ENCODE measurements at places on chromosomes 5 and 9.

GRCh38 chr5:8601831-8602354, 732.9 kb downstream of the MTRR start:
- H3K27ac ChIP-seq, result no peak overlapping the region
- H3K36me3 ChIP-seq, result no peaks in the 10 kb centered on the region
- no peaks in the 10 kb centered on the region for H3K27me3 ChIP-seq
- peaks cover 4% of the 10 kb centered on the region for H3K4me1 ChIP-seq
- H3K4me3 ChIP-seq, result no peak overlapping the region

DNA sequence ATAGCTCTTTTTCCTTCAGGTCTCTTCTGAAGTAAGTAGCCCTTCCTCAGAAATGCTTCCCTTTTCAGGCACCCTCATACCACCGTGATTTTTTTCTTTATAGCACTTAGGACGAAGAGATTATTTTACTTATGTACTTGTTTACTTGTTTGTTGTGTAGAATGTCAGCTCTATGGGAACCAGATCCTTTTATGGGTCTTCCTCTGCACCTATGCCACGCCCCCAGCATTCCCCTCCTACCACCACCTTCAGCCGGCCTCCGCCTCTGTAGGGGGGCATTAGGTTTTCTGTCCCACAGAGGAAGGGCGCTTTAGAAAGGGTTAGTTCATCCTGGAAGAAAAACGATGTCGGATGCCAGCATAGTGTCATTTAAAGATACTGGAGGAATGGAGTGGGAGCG, 1.8 kb downstream of the CDKN2B-AS1 start:
- H3K4me3 ChIP-seq, result no peak overlapping the region
- DNase-seq, result peak; percentile 61
- no peak overlapping the region for H3K27ac ChIP-seq
- H3K36me3 ChIP-seq, result no peaks in the 10 kb centered on the region
- H3K4me1 ChIP-seq, result no peaks in the 10 kb centered on the region
- H3K27me3 ChIP-seq, result no peaks in the 10 kb centered on the region

DNA sequence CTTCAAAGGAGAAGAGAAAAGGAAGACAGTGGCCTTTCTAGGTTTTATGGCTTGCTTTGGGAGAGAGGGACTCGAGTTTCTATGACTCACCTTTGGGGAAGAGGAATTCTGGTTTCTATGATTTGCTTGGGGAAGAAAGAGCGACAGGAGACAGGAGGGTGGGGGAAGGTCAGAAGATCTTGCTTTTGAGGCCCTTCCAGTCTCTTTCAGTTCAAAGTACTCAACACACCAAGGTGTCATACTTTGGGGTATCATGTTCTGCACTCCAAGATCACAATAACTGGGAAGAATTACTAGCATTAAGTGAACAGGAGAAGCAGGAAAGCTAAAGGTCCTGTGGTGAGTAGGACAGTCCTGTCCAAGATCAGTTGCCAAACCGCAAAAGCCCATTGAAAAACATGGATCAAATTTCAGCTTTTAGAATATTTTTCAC, 324.5 kb downstream of the ARHGEF28 start:
- H3K27ac ChIP-seq, result no peak overlapping the region
- no peaks in the 10 kb centered on the region for H3K4me1 ChIP-seq
- no peak for DNase-seq
- H3K36me3 ChIP-seq, result no peaks in the 10 kb centered on the region
- no peak overlapping the region for H3K4me3 ChIP-seq
- no peaks in the 10 kb centered on the region for H3K27me3 ChIP-seq

DNA sequence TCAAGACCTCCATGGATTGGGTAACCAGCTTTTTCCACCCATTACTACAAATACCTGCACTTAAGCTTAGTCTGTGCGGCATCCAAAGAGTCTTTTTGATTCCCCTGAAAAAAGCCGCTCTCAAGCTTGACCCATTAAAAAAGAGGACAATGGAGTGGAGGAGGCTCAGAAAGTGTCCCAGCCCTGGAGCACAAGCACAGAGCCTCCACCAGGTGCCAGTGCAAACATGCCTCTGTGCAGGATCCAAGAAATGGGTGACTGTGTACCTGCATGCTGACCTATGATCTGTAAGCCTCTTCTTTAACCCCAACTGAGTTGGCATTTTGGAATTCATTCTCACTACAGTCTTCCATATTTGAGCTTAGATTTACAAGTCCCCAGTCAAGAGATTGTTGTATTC, 168.3 kb upstream of the TLE4 start:
- H3K27ac ChIP-seq, result no peak overlapping the region
- no peaks in the 10 kb centered on the region for H3K36me3 ChIP-seq
- DNase-seq, result no peak
- no peak overlapping the region for H3K4me3 ChIP-seq

DNA sequence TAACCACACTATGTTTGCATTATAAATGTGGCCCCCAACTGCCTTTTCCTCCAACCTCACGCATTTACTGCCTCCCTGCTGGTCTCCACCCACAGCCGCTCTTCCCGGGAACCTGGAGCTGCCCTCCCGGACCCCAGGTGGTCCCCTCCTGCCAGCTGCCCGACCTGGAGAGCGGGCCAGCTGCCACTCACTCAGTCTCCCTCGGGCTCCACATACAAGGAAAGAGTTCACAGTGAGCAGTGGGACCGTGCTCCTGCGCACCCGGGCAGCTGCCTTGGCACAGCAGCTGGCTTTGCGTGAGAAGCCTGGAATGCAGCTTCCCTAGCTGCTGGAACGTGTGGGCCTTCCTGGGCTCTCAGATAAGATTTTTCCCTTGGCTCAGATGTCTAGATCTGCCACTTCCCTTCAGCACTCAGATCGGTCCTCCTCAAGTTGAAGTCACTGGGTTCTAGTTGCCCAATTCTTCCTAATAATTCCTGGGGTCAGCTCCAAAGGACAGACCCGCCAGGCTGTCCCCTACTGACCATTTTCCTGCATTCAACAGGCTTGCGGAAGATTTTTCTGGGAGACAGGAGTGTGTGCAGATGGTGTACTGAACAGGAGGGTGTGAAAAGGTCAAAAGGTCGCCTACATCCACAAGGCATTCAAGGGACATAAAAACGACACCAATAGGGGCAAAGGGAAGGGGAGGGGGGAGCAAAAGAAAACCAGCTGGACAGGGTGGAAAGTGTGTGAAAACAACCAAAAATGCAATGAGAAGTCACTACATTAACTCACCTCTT, 69.1 kb downstream of the MYO10 start:
- no peaks in the 10 kb centered on the region for H3K27me3 ChIP-seq
- H3K4me1 ChIP-seq, result peaks cover 18% of the 10 kb centered on the region
- H3K27ac ChIP-seq, result no peak overlapping the region
- no peak overlapping the region for H3K4me3 ChIP-seq
- peak; percentile 36 for DNase-seq

GRCh38 chr5:169176709-169177694, 123.9 kb downstream of the SLIT3 start:
- H3K27me3 ChIP-seq, result no peaks in the 10 kb centered on the region
- no peaks in the 10 kb centered on the region for H3K36me3 ChIP-seq
- DNase-seq, result peak; percentile 47
- no peak overlapping the region for H3K4me3 ChIP-seq
- no peak overlapping the region for H3K27ac ChIP-seq
- peaks cover 6% of the 10 kb centered on the region for H3K4me1 ChIP-seq

DNA sequence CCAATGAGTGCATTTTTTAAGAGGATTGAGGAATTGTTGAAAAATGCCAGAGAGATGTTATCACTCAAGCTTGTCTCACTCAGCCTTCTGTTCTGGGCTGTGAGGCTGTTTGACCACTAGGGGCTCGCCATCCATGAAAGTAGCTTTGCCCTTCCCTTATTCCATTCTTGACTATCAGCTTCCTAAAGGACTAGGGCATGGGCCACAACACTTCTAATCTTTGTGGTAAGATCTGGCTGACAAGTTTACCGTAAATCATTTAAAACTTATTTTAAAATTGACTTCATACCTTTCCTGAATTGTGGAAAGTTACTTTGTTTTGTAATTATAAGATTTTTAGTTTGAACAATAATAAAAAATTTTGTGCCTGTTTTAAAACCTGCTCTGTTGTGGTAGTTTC, 49.5 kb downstream of the TJP2 start:
- no peaks in the 10 kb centered on the region for H3K27me3 ChIP-seq
- H3K4me1 ChIP-seq, result no peaks in the 10 kb centered on the region
- no peak overlapping the region for H3K27ac ChIP-seq
- H3K36me3 ChIP-seq, result peaks cover 3% of the 10 kb centered on the region
- DNase-seq, result peak; percentile 98

DNA sequence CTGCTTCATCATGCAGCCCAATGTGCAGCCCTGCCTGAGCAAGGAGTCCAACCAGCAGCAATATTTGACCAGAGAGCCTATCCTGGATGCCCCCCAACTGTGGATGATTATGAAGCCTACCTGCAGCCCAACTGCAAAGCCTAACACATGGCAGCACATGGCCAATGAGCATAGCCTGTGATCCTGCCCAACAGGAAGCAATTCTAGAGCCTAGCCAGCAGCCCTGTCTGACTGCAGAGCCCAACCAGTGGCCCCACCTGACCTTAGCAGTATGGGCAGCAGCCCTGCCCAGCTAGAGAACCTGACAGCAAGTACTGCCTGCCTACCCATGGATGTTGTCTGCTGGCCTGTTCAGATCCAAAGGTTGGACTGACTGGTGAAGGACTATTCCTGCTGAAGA, 97.3 kb upstream of the SH3GL2 start:
- no peaks in the 10 kb centered on the region for H3K4me1 ChIP-seq
- peak; percentile 61 for DNase-seq
- H3K27ac ChIP-seq, result no peak overlapping the region
- no peaks in the 10 kb centered on the region for H3K27me3 ChIP-seq
- no peak overlapping the region for H3K4me3 ChIP-seq
- no peaks in the 10 kb centered on the region for H3K36me3 ChIP-seq

DNA sequence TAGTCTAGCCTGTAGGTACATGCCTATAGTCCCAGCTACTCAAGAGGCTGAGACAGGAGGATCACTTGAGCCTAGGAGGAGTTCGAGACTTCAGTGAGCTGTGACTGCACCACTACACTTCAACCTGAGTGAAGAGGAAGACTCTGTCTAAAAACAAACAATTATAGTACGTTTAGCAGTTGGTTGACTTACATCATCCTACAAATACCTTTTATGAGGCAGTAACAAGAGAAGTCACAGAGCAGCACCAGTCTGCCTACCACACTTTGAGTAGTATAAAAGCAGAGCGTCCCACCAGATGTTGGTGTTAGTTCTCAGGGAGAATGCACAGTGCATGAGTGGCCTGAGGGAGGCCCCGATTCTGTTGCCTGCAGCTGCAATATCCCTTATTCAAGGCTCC, 16.1 kb downstream of the ZFR start:
- no peak overlapping the region for H3K27ac ChIP-seq
- DNase-seq, result no peak
- H3K27me3 ChIP-seq, result no peaks in the 10 kb centered on the region
- H3K4me3 ChIP-seq, result no peak overlapping the region
- H3K36me3 ChIP-seq, result no peaks in the 10 kb centered on the region

DNA sequence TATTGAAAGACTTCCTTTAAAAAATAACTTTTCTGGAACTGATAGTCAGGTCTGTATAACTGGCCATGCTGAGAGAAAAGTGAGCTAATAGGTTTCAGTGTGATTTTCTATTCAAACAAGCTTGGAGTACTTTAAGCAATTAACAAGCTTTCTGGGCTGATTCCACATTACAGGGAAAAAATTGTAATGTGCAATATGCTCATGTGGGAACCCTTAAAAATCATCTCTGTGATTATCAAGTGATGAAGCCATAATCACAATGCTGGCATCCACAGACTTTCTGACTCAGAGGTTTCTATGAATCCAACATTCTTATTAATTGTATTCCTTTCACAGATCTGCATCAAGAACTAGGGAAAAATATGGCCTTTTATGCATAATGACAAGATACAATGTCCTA, 212.2 kb upstream of the ACO1 start:
- no peaks in the 10 kb centered on the region for H3K27me3 ChIP-seq
- no peak for DNase-seq
- H3K27ac ChIP-seq, result no peak overlapping the region
- peaks cover 1% of the 10 kb centered on the region for H3K36me3 ChIP-seq

DNA sequence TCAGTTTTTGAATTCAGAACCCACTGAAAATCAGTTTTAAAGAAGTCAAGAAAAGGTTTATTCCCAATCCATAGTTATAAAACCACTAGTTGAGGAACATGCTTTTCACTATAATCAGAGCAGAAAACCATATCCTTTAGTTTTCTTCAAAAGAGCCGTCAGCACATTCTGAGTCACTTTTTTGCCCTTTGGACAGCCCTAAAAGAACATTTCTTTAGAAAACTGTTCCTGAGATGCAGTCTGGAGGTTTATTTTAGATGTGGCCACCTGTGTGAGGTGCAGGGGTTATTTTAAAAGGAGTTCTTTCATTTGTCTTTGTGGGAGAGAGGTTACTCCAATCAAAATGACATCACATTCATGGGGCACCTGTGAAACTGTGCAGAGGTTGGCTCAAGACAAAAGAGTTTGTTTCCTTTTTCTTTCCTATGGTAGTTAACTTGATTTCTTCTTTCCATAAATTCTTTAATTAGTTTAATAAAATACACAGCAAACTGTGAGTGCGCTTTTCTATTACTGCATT, 221.6 kb upstream of the RPS23 start:
- H3K27ac ChIP-seq, result no peak overlapping the region
- no peaks in the 10 kb centered on the region for H3K4me1 ChIP-seq
- H3K36me3 ChIP-seq, result no peaks in the 10 kb centered on the region
- no peak overlapping the region for H3K4me3 ChIP-seq

GRCh38 chr5:98954392-98955028, 25.7 kb upstream of the CHD1 start:
- H3K36me3 ChIP-seq, result no peaks in the 10 kb centered on the region
- H3K27me3 ChIP-seq, result no peaks in the 10 kb centered on the region
- no peak for DNase-seq
- H3K27ac ChIP-seq, result no peak overlapping the region
- no peak overlapping the region for H3K4me3 ChIP-seq
- no peaks in the 10 kb centered on the region for H3K4me1 ChIP-seq

DNA sequence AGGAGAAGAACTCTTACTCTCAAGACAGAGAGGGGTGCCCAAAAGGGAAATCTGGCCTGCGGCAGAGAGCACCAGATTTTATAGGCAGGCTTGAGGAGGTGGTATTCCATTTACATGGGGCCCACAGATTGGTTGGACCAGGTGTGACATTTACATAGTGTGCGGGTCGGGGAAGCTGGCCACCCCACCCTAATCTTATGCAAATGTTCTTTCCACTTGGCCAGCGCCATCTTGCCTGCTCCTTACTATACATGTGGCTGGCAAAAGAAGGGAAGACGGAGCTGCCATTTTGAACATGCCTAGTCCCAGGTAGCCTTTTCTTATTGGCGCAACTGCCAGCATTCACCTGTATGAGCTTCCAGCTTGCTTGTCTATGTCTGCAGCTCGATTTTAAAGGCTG, 34.8 kb downstream of the PLEKHG4B start:
- H3K4me3 ChIP-seq, result no peak overlapping the region
- no peak for DNase-seq
- H3K27me3 ChIP-seq, result no peaks in the 10 kb centered on the region
- no peaks in the 10 kb centered on the region for H3K36me3 ChIP-seq
- H3K27ac ChIP-seq, result no peak overlapping the region

Data from mesendoderm (in vitro differentiated cells).